ENCODE measurements at places on chromosomes 4 and X.

GRCh38 chr4:184274286-184274951, 56.7 kb upstream of the ENPP6 start:
- DNase-seq = peak; percentile 52

DNA sequence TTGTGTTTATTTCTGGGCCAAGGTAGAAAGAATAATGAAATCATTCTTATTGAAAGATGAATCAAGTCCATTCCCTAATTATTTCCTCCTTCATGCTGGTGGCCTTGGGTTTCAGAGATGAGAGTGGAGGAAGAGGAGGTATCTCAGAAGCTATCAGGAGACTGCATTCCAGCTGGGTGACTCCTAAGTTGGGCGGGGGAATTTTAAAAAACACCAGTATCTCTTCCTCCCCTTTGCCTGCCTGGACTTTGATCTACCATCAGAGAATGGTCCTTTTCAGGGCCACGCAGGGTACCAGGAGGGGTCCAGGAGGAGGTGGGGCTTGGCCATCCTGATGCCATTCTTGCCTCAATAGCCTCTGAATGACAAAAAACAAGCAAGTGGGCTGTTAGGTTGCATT, 104.4 kb downstream of the ASMT start:
- DNase-seq = no peak

GRCh38 chr4:171433674-171434073, 379.5 kb upstream of the GALNTL6 start:
- no peak for DNase-seq

- no peak for DNase-seq
These were observed 211.7 kb downstream of the MAML3 start for GRCh38 chr4:139942241-139942640.

DNA sequence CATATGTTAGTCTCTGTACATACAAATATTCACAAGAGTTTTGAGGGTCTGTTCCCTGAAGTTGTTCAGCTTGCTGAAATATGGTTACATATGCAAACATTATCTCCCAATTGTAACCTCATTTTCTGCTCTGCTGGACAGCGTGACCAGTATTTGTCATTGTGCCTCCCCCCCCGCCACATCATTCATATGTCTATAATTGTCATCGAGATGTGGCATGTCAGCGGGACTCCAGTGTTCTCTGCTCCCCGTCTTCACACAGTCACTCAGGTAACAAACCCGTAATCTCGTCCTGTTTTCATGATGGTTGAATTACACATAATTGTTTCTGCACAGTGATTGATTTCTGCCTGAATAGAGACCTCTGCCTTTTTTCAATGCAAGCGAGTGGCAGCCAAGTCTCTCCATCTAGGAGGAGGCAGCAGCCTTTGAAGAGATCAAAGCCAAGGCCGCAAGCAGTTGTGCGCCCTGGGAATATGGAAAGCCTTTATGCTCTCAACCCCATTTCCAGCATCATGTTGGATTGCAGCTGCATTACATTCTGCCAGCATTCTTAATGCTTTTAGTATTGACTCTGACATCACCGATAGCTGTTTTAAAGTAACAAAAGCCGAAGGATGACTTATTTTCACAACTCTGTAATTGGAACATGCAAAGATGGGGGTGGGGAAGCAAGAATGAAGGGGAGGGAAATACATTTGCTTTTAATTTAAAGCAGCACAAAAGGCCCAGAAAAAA, 27.4 kb downstream of the LEF1 start:
- DNase-seq = no peak

DNA sequence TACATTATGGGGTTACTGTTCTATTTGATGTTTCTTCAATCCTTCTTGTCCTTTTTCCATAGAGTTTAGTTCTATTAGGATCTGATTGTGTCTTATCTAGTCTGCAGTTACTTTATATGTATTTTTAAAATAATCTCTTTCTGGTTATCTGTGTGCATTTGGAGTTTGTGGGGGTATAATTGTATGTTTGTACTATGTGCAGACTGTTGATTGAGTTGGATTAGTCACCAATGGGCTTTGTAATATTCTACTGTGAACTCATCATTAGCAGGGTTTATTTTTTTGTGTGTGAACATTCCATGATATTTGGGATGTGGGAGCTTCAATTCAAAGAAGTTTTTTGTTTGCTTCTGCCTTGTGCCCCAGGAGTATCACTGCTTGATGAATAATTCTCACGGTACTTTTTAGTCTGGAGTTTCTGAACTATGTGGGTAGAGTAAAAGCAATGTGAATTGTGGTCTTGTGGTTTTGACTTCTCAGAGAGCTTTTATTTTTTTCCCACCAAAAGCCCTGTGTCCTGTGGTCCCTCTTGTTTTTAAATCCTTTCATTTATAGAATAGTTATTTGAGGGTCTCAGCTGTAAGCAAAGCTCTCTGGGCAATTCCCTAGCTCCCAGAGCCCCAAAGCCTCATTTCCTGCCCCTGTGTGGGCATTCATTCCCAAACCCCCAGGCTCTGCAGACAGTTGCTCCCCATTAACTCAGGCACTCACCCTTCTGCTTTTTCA, 127.8 kb downstream of the PHKA2 start:
- no peak for DNase-seq

- DNase-seq = no peak
These were observed 197.1 kb downstream of the LRBA start for GRCh38 chr4:150817804-150818528.

GRCh38 chrX:137405449-137406140, 160.3 kb upstream of the ZIC3 start:
- DNase-seq = no peak

DNA sequence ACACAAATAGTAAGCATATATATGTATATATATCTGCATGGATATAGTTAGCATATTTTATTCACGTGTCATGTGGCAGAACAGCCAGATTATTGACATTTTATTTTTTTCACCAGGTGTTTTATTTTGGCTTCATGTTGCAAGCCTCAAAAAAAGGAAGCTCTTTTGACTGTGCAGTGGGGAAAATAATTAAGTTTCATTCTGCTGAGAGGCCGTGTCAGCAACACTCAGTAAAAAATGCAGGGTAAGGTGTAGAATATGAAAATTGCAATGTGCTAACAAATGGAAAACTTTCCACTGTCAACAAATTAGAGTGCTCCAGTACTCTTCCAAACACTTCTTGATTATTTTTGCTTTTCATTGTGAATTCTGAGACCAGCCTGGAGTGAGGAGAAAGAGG, 511.5 kb downstream of the GLUD2 start:
- no peak for DNase-seq

- no peak for DNase-seq
These were observed 1.5 kb downstream of the ABCE1 start for GRCh38 chr4:145099653-145100052.

DNA sequence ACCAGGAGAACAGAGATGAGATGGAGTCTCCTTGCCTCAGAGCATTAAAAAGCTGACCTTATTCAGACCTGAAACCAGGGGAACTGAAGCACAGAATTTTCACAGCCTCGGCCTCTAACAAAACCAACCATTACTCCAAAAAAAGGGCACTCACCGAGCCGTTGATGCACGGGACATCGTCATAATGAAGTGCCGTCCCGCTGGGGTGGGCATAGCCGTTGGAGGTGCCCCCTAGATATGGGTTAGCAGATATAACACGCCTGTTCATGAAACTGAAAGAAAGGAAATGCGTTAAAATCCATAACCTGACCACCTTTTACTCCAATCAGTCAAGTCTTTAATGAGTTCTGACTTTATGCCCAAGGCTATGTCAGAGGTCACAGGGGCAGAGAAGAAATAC, 153.6 kb downstream of the AFAP1 start:
- DNase-seq = no peak

GRCh38 chr4:129327637-129328036, 231.7 kb downstream of the C4orf33 start:
- no peak for DNase-seq

DNA sequence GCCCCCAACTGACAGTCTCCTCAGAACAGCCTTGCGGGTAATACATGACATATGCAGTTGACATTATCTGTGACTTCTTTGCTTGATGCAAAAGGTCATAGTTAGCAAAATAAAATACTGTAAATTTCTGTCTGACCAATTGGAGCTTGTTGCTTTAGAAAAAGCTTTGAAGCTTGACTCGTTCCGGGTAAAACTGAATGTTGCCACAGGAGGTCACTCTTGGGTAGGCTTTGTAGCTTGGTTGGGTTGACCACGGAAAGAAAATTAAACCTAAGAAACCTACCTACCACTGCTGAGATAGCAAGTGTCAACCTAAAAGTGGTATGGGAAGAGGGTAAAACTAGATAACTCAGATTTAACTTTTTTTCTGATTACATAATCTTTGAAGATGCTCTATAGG, 23.2 kb downstream of the PRPS2 start:
- DNase-seq = no peak

DNA sequence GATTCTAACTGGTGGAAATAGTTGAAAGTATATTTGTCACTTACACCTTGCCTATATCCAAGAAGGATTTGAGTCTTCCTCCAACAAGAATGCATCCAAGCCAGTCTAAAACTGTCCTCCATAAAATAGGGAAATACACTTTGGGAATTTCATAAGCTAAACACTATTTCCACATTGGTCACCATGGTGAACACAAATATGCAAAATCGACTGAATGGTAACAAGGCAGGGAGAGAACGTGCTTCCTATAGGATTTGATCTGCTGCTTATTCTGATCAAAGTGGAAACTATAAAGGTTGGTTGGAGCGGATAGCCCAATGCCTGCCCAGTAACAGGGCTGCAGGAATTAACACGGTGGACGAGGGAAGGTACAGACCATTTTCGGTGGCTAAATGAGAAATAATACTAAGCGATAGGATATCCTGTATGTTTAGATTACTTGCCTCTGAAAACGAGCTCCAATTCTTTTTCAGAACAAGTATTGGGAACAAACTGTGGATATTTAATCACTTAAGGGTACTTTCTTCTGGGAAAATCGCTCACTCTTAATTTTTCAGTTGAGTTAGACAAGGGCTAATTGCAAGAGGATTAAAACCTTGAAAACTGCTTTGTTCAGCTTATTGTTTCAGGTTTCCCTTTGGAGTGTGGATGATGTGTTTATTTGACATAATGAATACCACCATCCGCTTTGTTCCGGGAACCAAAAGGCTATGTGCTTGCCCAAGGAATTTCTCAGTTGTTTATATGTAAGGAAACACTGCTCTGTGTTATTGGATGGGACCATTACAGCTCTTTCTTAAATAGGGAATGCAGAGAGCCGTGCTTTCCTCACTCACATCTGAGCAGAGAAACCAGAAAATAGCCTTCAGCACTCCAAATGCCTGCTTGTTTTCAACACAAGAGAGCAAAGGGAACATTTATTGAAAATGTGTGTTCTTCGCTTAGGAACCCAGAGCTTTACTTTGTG, 194.4 kb downstream of the CBR4 start:
- DNase-seq = no peak

DNA sequence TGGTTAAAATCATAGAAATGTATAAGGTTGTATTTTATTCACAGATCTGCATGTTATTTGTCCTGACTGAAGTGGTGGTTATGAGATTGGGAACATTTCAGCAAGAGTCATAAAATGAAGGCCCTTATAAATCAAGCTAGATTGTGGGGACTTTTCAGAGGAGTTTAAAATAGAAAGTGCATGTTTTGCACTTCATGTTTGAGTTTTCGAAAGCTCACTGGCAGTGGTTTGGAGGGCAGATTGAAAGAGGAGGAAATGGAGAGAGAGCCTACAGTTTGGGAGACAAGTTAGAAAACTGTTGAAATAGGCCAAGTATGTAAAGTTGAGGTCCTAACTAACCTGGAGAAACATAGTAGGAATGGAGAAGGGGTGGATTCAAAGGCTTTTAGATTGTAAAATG, 124.9 kb downstream of the KDM6A start:
- no peak for DNase-seq

- DNase-seq = no peak
These were observed 27.5 kb upstream of the DOCK11 start for GRCh38 chrX:118468122-118468521.

DNA sequence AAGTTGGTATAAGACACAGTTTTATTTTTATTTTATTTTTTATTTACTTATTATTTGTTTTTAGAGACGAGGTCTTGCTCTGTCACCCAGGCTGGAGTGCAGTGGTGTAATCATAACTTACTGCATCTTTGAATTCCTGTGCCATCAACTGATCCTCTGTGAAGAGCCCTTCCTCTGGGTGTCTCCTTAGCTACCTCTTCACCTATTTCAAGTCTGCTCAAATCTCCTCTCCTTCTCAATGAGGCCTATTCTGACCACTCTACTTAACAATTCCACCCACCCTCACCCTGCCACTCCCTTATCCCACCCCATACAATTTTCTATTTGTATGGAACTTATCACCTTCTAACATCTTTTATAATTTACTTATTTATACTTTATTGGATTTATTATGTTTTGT, 183.4 kb downstream of the PPP3CA start:
- DNase-seq = no peak

DNA sequence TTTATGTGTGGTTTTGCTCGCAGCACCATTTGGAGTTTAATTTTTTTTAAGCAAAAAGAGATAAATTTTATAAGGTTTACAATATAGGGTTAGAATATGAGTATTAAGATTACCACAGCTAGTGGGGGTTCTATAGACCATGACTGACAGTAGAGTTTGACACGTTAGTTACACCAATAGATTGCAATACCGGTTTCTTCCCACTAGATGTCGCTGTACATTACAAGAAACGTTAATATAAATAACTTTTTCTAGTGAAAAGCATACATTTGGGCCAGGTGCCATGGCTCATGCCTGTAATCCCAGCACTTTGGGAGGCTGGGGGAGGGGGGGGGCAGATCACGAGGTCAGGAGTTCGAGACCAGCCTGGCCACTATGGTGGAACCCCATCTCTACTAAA, 433.6 kb downstream of the MAGEB5 start:
- DNase-seq = no peak

DNA sequence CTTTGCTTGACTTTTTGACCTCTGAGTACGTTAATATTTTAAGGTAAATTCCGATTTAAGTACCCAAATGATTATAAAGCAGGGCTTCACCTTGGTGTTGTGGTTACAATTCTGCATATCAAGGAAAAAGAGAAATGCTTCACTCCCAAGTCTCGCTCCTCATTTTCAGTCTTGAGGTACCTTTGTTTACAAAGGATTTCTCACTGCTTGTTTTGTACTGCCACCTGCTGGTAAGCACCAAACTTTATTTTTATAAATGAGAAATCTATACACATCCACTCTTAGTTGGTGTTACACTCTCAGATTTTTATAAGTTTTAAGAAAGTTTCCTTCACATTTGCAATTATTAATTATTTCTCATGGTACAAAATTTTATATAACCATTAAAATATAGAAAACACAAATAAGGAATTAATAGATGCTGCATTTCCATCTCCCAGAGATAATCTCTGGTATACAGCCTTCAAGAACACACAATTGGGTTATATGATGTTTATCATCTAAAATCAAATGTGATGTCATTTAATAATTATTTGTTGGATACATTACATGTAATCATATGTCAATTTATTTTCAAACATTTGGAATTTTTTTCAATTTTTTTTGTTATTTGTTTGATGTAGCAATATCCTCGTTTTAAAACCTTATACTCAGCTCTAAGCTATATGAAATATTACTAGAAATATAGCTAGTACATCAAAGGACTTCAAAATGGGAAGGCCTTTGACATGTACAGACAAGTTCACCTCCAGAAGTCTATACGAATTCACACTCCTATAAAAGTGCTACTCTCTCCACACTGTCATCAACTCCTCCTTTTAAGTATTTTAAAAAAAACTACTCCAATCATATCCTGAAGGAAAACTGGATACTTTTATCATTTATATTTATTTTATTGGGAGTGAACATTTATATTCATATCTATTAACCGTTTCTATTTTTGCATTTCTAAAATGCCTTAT, 179.9 kb downstream of the KCNIP4 start:
- no peak for DNase-seq

Measured in vagina (tissue), 2 donors.